H7 (cell line): ENCODE measurements at places on chromosomes 13 and 19. TPM values are rescaled to one million over a fixed set of nuclear protein-coding genes. Genes with fewer than 3 reads are reported as not detected.

NLRP4 gene
- not detected in 2 replicates for total RNA-seq

GRCh38 chr13:43377149-43377548, 353.8 kb downstream of the DNAJC15 start:
- no peak for DNase-seq

DNA sequence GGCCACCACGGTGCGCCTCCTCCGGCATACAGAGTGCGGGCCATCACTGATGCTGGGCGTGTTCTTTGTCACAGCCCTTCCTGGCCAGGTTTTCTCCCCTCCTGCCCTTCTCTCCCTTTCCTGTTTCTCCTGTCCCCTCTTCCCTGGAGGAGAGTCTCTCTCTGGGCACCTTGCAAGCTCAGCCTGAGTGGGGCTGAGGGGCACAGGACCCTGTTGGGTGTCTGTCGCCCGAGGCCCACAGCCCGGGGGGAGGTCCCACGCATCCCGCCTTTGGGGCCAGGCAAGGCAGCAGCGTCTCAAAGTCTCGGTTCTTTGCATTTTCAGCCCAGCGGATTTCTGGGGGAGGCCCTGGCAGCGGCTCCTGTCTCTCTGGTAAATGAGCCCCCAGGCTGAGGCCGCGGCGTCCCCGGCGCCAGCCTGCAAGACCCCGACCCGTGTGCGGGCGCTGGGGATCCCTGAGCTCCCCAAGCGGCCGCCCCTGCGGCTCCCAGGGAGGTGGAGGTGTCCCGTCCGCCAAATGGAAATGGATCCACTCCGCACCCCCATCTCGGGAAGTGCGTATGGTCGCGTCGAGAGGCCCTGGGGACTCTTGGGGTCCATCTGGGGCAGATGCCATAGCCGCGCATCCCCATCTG, 47.2 kb downstream of the COMP start:
- no peak for DNase-seq

DNA sequence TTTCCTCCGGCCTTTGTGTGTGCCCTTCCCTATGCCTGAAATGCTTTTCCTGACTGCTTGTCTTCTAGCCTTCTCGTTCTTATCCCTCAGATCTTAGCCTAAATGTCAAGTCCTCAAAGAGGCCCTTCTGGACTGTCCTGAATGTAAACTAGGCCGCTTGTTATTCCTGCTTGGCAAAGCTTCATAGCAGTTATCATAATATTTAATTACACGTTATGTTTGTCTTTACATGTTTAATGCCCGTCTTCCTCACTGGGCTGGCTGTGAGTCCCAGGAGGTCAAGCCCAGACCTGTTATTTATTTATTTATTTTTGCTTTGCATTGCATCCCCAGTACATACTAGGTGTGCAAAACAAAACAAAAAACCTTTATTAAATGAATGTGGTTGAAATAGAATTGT, 62.7 kb downstream of the SIPA1L3 start:
- DNase-seq = no peak

DNA sequence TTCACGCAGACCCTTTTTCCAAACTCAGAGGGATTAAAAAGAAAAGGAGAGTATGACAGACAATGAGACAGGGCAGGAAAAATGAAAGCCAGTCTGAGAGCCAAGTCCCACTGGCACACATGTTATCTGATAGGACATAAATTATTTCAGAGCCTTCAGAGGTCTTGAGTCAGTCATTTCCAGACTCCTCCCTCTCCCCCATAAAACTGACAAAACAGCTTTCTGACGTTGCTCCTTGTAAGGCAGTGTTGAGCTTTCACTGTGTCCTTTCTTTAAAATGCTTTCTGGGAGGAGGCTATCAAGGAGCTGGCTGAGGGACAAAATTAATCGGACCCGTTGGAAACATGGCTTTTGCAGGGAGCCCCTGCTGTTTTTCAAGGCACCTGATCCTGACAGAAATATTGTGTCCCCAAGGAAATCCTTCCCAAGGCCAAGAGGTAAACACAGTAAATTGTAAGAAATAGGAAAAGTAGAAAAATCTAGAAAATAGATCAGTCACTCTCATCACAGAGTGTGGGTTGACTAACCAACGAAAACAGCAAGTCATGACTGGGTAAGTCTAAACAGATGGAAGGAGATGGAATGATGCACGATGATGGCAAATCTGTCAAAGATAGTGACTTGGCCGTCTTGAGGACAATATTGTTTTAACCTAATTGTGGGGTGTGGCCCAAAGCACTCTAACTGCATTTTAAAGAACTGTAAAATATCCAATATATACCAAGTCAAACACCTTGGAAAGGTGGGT, 89.7 kb downstream of the DCT start:
- DNase-seq = no peak

DNA sequence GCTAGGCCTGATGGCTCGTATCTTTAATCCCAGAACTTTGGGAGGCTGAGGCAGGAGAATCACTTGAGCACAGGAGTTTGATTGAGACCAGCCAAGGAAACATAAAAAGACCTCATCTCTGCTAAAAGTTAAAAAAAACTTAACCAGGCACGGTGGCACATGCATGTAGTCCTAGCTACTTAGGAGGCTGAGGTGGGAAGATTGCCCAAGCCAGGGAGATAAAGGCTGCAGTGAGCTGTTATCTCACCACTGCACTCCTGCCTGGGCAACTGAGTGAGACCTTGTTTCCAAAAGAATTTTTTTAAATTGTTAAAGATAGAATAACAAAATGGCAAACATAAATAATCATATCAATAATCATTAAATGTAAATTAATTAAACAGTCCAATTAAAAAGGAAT, 365.8 kb downstream of the MTUS2 start:
- DNase-seq = no peak

- no peak for DNase-seq
These were observed 17.6 kb downstream of the BCAT2 start for GRCh38 chr19:48793271-48793670.

GRCh38 chr19:51641648-51642047, 5.0 kb downstream of the SIGLEC14 start:
- DNase-seq = no peak

DNA sequence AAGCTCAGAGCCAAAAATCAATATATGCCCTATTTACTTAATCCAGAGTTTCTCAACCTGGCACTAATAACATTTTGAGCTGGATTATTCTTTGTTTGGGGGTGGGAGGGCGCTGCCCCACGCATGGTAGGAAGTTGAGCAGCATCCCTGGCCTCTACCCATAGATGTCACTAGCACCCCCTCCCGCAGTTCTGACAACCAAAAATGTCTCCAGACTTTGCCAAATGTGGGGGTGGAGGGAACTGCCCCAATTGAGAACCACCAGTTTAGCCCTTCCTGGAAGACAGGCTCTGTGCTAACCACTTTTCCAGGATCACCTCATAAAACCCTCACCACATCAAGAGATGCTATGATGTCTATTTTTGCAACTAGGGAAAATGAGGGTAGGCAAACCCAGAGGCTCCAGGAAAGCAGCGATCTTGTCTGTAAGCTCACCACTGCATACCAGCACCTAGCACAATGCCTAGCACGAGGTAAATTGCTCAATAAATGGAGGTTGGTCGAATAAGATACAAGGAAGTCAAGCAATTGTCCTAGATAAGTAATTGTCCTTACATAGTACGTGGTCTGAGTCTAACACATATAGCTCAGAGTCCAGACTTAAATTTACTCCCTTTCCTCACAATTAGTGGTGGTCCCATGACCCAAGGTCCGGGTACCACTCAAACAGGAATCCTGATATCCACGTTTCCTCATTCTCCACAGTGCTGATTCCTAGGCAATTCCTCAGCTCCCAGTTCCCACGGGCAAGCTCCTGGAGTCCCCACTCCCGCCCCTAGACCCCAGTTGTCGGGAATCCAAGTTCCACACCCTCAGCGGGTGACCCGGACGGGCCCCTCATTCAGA, 892 bp downstream of the TRIR start:
- peak; percentile 76 for DNase-seq

DNA sequence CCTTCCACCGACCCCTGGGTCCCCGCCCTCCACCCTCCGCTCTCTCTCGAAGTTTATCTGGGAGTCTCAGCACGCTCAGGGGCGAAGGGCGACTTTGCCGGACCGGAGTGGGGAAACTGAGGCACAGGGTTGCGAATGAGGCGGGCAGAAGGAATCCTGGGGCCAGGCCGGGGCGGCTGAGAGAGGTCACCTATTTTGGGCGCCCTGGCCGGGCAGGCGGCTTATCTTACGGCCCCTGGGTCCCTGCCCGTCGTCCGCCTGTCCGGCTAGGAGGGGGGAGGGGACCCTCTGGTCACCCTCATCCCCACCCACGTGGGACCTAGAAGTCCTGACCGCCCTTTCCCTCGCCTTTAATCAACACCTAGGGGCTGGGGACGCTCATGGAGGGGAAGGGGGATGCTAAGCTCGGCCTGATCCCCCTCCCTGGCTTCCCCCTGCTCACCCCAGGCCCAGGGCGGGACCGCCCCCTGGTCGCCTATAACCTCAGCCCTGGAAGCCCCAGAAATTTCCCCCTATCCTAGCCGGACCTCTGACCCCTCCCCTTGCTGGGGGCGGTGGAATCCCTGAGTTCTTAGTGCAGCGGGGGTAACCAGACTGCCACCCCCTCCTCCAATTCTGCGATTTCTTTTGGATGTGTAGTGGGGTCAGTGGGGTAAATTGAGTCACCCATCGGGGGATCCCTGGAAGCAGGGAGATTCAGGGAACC, 556 bp downstream of the TRIP10 start:
- peak; percentile 93 for DNase-seq

- no peak for DNase-seq
These were observed 50.4 kb upstream of the CYSLTR2 start for GRCh38 chr13:48603375-48603774.

- DNase-seq = no peak
These were observed 826.9 kb upstream of the PCDH9 start for GRCh38 chr13:68056816-68057710.
